ENCODE measurements at places on chromosomes 1 and 21.

GRCh38 chr1:207097871-207098324 is 6.1 kb upstream of the C4BPA start:
- no peak for DNase-seq

GRCh38 chr1:38991638-38992411 is 749 bp downstream of the AKIRIN1 start:
- DNase-seq, result peak; percentile 74

GRCh38 chr1:116854716-116855115 is 55.0 kb upstream of the PTGFRN start:
- DNase-seq, result no peak

GRCh38 chr21:38355992-38356781 is 99.4 kb downstream of the KCNJ15 start:
- DNase-seq, result peak; percentile 90

DNA sequence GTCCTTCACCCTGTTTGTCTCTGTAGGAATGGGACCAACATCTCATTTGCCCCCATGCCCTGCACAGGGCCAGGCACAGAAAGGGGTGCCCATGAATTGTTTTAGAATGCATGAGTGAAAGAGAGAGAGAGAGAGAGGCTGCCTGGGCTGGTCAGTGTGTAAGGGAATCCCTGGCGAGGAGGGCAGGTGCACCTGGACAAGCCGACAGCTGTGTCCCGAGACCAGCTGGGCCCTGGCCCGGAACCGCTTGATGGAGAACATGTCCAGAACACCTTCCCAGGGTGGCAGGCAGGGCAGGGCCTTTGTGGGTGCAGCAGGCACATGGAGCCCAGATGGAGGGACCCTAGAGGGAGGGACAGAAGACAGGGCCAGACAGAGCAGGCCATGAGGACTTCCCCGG is 22.7 kb downstream of the SPOCD1 start:
- DNase-seq, result peak; percentile 30

GRCh38 chr1:150912623-150913022 is 13.5 kb upstream of the SETDB1 start:
- DNase-seq, result no peak

GRCh38 chr1:25577134-25577920 is 33.9 kb downstream of the LDLRAP1 start:
- no peak for DNase-seq

DNA sequence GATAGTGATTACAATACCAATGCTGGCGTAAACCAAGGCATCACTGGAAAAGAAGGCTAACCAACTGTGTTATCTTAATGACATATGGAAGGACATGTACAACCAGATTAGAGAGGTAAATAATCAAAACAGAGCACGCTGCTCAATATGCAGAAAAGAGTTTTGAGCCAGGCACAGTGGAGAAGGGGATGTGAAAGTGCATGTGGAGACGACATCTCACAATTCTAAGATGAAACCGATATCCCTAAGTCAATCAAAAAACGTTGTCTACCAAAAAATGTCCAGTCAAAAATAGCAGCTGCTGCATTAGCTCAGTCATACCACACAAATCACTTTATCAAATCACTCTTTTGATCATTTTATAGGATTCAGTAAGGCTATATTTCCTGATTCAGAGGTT is 116.3 kb upstream of the OLIG2 start:
- DNase-seq, result no peak

DNA sequence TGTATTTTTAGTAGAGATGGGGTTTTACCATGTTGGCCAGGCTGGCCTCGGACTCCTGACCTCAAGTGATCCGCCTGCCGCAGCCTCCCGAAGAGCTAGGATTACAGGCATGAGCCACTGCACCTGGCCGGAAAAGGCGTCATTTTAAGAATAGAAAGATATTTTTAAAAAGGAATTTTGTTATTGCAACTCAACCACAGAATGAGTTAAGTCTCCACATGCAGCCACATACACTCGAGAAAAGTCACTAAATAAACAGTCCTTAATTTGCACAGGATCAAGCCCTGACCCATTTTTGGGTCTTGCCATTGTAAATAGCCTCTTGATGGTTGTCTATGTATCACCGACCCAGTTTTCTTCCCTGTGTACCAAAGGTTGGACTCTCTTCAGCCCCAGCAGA is 85.5 kb downstream of the FBXO2 start:
- DNase-seq, result no peak

DNA sequence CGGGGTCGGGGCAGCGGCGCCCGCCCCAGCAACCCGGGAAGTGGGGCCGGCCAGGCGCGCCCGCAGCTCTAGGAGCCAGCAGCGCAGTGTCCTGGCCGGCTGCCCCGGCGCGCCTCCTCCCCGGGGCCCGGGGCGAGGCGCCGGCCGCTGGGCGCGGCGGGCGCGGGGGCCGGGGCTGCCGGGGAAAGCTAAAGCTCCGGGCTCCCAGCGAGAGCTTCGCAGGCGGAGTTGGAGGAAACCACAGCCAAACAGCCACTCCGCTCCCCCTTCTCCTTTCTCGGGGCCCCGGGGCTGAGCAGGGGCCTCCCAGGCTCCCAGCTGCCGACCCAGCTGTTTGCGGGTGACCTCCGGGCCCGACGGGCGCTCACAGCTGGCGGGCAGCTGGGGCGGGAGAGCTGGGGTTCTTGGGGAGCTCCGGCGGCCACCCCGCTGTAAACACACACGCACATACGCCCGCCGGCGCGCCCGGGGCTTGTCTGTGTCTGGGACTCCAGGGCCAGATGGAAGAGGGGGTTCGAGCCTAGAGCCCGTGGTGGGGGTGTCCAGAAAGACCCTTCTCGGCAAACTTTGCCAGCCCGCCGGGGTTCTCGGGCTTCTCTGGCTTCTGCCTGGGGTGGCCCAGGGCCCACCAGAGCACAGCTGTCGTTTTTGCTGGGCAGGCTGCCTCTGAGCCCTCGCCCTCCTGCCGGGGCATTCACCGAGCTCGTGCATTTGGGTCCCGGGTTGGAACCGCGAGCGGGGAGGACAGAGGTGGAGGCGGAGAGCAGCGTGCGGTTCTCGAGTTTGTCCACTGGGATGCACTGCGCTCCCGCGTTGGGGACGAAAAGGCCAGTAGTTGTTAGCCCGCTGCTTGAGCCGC is 1.5 kb downstream of the AJAP1 start:
- peak; percentile 79 for DNase-seq

GRCh38 chr1:7103874-7104273 is 318.6 kb downstream of the CAMTA1 start:
- no peak for DNase-seq

DNA sequence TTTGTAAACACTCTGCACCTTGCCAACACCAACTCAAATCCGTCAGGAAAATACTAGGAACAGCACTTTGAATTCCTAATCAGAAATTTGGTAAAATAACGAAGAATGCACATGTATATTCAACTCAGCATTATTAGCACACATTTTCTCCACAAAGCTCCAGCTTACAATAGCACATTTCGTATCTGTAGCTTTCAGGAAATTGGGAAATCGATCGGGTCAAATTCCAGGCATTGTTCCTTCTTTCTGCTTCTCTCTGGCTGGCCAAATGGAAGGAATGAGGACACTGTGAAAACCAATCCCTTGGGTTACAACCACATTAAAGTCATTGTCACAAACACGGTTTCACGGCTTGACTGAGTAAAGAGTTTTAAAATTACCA is 58.6 kb downstream of the NPHP4 start:
- no peak for DNase-seq

DNA sequence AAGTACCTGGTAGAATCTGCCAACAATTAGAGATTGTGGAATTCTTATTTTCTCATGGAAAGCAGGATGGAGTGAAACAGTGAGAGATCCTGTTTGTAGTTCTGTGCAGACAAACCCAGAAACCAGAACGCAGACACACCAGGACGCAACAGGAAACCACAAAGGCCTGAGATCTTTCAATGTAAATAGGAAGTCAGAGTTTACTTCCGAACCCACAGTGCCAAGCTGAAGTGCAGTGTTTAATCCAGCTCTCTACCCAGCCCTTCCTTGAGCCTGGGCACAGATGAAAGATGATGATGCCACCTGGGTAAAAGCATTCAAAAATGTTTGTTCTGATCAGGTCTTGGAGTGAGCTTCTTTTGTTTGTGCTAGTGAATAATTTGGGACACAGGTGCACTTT is 244.2 kb upstream of the HOOK1 start:
- DNase-seq, result no peak

GRCh38 chr21:44763050-44763378 is 38.6 kb downstream of the UBE2G2 start:
- no peak for DNase-seq

DNA sequence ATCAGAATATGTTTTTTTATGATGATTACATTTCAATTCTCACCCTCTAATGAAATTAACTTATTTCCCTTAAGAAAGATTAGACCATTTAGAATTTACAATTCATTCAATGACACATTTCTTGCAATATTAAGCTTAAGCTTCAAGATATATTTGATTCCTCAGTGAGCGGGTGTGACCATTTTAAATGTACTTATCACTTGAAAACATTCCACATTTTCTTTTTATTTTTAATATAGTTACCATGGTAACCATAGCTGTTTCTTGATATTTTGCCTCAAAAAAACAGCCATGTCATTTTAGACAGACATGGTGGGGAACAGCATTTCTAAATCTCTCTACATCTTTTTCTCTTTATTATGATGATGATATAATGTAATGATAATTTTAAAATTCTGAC is 1029.0 kb upstream of the B3GALT2 start:
- no peak for DNase-seq

GRCh38 chr1:168476588-168477385 is 67.0 kb downstream of the XCL2 start:
- DNase-seq, result no peak

- DNase-seq, result no peak
Observed at GRCh38 chr1:31637915-31638673, 6.6 kb downstream of the PEF1 start.

- no peak for DNase-seq
Observed at GRCh38 chr1:143735764-143736461, 235.9 kb downstream of the FAM72C start.

- peak; percentile 11 for DNase-seq
Observed at GRCh38 chr1:25907601-25908000, 1.4 kb upstream of the STMN1 start.

DNA sequence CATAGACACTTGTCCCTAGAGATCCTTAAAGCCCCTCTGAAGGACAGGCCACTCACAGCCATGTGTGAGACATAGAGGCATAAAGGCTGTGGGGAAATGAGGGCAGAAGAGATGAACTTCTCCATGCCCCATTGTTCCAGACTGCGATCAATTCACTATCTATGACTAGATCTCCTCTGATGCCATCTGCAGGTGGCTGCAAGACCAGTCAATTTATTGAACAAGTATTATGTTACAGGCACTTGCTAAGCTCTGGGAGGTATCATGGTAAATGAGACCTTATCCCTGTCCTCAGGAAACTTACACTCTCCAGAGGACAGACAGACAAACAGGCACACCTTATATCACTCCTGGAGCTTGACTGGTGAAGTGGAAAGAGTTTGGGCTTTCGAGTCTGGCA is 22.9 kb downstream of the UBIAD1 start:
- no peak for DNase-seq

DNA sequence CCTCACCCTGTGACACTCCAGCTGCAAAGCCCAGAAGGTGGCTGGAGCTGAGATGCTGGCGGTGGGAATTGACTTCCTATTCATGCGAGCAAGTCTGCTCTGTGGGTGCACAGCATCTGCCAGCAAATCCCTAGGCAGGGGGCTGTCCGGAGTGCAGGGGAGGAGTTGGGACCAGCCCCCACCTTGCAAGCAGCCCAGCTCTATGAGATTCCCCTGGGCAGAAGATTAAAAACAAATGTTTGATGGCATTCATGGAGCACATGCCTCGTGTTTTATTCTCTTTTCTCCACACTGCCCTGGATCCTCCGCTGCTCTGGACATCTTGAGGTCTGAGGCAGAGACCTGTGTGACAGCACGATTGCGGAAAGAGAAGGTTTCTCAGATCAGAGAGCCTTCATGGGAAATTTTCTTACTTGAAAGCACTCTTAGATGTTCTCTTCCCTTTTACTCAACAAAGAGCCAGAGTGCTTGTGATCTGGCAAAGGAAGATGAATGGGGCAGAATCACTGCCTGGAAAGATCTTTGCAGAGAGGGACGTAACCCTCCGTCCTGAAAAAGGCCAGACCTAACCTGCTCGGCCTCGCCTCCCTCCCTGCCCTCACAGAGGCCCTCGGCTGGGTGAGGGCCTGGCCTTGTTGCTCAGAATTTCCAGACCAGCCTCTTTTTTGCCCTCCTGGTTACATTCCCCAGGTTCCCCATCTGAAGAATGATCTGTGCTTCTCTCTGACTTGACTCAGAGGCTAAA is 597.1 kb downstream of the KIF26B start:
- no peak for DNase-seq

DNA sequence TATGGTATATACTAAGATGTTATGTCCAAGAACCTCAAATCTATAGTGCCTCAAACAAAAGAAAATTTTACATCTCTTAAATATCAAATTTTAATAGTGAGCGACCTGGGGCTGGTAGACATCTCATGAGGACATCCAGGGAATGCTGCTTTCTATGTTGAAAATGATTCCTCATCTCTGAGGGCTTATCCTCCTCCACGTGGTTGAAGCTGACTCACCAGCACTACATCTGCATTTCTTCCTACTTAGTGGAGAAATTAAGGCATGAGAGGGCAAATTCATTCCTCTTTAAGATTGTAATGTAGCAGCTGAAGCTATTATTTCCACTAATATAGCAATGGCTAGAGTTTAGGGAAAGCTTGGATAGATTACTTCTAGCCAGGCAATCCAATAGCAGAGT is 529.5 kb downstream of the COL11A1 start:
- DNase-seq, result no peak

DNA sequence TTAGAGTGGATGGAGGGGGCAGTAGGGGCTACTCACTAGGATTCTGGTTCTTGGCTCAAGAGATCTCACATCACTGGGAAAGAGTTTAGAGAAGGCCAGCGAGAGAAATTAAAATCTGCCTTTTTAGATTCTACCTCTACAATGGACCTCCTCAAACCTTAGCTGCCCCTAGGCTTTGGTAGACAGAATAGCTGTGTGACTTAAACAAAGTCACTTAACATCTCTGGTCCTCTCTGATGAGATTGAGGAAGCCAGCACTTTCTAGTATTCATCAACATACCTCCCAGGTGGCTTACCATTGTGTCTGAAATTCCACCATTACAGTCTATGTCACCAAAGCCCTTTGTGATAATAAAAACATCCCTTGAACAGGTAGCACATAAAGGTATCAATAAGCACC is 18.7 kb downstream of the AADACL4 start:
- DNase-seq, result no peak

- no peak for DNase-seq
Observed at GRCh38 chr21:15514073-15514946, 215.5 kb upstream of the USP25 start.

- DNase-seq, result no peak
Observed at GRCh38 chr1:230568008-230568407, 74.3 kb upstream of the COG2 start.

DNA sequence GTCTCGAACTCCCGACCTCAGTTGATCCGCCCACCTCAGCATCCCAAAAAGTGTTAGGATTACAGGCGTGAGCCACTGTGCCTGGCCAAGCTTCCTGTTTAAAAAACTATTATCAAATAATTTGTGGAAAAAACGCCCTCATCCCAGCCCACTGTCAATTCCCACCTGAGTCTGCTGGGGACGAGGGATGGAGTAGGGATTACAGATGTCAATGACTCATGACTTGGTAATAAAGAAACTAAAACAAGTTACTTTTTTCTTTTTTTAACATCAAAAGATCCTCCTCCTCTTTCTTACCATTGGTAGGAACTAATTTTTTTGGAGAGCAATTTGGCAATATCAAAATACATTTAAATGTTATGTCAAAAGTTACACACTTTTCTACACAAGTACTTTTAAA is 9.7 kb downstream of the CNN3 start:
- DNase-seq, result no peak

- no peak for DNase-seq
Observed at GRCh38 chr1:53416269-53416813, 42.9 kb upstream of the DMRTB1 start.

GRCh38 chr1:86751923-86752322 is 47.5 kb downstream of the SH3GLB1 start:
- DNase-seq, result no peak

All from right forelimb (tissue), 1 donor.